ENCODE measurements at places on chromosomes 4 and X.

DNA sequence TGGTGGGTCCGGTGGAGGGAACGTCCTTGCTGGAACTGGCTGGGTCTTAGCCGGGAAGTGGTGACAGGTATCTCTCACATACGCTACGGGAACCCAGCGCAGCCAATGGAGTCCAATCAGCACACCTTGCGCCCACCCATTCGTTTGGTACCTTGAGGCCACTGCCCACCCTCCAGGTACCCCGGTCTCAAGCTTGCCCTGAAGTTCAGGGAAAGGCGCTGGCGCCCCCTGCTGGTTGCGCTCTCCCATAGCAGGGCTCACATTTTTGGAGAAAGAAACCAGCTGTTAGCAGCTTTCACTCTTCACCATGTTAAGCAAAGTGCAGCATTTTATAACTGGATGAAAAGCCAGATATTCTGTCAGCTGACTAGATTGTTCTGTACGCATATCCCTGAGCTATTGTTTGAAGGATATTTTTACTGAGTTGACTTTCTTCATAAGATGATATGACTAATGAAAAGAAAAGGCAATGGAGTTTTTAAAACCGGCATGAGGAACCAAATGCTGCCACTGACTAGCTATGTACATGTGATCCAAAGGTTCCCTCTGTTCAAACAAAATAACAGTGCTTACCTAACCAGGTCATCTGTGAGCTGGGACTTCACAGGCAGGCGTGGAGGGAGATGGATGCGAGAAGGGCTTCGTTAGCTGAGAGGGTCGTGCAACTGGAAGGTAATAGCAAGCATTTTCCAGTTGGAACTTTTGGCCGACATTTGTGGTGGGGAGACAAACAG is 43.7 kb downstream of the OTOP1 start:
- DNase-seq = no peak

DNA sequence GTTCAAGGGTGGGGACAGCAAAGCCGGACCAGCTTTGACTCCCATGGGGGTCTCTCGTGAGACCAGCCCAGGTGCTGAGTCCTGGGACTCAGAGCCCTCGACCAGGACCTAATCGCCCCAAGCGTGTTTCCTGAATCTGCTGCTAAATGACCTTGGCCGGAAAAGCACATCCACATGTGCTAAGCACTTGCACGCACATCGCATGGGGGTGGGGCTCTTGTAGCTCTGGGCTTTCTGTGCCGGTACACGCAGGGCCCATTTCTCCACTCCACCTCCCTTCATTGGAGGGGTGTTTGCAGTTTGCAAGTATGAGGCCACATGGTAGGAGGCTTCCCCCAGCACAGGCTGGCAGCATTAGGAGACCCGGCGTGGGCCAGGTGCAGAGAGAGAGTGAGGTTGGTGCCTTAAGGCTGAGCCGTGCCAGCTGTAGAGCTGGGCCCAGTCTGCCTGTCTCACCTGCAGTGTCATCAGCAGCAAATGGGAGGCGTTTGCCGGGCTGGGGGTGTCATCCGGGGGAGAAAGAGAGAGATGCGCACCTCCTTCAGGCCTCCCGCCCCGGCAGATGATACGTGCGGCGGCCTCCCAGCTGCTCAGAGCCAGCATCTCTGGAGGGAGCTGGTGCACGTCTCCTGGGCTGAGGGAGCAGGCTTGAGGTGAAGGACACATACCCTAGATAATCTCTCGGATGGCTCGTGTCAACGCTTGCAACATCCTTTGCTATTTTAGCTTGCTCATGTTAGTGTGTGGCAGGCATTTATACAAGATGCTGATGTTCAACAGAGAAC is 45.2 kb upstream of the CLCN4 start:
- DNase-seq = peak; percentile 10

DNA sequence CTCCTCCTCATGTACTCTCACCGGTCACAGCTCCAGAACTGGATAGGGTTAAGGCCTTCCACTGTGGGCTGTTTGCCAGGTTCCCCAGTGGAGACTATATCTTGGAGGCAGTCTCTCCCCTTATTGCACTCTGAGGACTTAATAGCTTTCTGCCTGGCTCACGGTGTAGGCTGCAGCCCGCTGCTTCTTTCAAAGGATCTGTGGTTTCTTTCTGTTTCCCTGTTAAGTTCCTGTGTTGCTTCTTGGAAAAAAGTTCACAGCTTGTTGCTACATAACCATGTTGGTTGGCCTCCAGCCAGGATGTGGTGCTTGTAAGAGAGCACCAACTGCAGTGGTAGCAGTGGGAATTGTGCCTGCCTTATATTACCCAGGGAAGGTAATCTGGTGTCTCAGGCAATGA is 24.9 kb upstream of the ZDHHC15 start:
- no peak for DNase-seq

- no peak for DNase-seq
These were observed 12.7 kb upstream of the GTPBP6 start for GRCh38 chrX:331151-331824.

DNA sequence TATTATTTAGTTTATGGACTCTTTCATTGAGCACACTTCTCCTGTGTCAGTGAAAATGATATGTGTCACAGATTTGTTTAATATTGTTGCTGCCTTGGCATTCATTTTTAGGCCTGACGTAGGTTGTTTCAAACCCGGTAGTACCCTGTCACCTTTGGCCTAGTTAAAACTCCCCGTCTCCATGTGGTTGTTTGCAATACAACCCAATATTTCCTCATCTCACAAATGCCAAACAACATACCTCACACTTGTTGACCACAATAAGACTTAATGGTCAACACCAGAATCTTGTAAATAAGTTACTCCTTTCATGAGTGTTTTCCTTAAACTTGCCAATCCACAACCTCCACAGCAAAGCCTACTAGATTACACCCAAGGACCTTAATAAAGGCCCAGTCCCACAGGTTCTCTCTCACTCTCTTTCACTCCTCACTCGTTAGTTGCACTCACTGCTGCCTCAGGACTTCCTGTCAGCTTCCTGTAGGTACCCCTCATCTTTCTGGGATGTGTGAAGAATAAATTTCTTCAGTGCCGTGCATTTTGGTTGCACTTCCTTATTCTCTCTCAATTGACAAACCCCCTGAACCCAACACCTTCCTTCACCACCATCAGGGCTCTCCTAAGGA is 31.3 kb downstream of the IL13RA2 start:
- DNase-seq = no peak

- DNase-seq = no peak
These were observed 212.7 kb downstream of the CENPC start for GRCh38 chr4:67332627-67333026.

- DNase-seq = no peak
These were observed 51.4 kb downstream of the SGMS2 start for GRCh38 chr4:107876099-107876498.
